ENCODE measurements at places on chromosomes 6 and 20.

GRCh38 chr6:15389765-15390723 is 144.2 kb downstream of the JARID2 start:
- peak; percentile 14 for DNase-seq

DNA sequence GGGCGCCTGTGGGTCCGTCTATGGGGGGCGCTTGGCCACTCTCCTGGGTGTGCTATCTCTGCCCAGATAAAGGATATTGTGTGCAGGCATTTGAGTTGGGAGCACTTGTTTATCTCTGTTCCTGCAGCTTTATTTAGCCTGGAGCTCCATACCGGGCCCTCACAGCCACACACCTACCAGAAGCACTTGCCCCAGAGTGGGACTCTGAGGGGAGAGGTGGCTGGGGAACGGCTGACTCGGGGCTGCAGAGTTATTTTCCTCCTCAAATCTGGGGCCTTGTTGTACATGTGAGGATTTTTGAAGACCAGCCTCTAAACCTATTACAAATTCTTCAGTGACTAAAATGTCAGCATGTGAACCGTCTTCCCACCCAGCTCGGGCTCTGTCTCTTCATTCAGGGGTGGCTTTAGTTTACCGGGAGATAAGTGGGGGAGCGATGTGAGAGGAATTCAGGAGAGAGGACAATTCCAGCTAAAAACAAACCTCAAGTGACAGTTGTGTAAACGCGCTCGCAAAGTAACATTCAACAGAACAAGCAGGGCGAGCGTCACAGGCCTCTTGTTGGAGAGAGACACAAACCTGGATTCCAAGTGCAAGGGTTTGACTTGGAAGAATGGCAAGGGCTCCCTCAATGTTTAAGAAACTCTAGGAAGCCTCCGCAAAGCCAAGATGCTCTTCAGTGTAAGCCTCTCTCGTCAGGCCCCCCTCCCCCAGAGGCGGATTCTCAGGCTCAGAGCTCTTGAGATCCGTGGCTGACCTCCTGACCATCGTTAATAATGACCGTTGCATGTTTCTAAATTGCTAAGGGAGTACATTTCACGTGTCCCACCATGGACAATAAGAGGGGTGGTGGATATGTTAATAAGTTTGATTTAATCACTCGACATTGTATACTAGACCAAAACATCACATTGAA is 548.9 kb downstream of the QKI start:
- no peak for DNase-seq

GRCh38 chr6:56314683-56315523 is 67.5 kb upstream of the COL21A1 start:
- peak; percentile 12 for DNase-seq

DNA sequence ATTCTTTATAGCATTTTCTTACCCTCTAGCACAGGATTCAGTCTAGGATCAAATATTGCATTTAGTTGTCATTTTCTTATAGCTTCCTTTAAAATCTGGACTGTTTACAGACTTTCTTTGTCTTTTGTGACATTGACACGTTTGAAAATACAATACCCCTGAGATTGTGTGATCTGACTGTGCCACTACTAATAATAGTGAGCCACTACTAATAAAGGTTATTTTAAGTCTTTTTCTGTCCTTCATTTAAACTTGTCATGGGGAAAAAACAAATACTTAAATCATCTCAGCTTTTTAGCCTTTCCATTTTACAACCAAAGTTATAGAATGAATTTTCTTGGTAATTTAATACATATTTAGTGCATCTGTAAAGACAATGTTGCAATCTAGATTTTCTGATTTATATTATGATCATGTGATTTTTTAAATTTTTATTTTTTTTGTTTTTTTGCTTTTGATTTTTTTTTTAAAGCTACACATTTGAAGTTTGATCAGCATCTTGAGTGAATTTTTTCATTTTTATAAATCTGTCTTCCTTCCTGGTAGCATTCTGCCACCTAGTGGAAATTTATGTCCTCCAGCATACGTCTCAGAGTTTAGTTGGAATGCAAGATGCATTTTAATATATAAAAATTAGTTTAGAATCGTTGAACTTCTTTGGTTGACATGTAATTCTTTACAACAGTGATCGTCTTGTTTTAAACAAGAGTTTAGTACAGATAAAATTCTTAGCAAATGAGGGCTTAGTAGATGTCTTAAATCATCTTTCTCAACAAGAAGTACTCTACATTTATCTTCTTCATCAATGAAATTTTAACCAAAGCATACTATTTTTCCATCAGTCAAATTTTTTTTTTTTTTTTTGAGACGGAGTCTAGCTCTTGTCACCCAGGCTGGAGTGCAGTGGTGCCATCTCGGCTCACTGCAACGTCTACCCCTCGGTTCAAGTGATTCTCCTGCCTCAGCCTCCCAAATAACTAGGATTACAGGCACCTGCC is 119.4 kb downstream of the NCOA3 start:
- DNase-seq, result peak; percentile 28

Data from NCI-H226 (cell line).